ENCODE measurements at places on chromosomes 5 and 9. TPM values are rescaled to one million over a fixed set of nuclear protein-coding genes. Genes with fewer than 3 reads are reported as not detected.

CCDC171 gene
- polyA plus RNA-seq, result 0.18 TPM

IL4 gene
- polyA plus RNA-seq, result not detected

SLC46A2 gene
- not detected for polyA plus RNA-seq

EIF4E1B gene
- not detected for polyA plus RNA-seq

PHYHD1 gene
- 1.0 TPM for polyA plus RNA-seq

SUSD3 gene
- polyA plus RNA-seq, result 96.3 TPM

DMRTA1 gene
- not detected for polyA plus RNA-seq

CCDC192 gene
- polyA plus RNA-seq, result not detected

SAPCD2 gene
- polyA plus RNA-seq, result 0.38 TPM

TXNDC8 gene
- not detected for polyA plus RNA-seq

PKD2L2 gene
- 0.46 TPM for polyA plus RNA-seq

LHX3 gene
- polyA plus RNA-seq, result not detected

DMRT1 gene
- polyA plus RNA-seq, result not detected

HDHD3 gene
- 48.0 TPM for polyA plus RNA-seq

ZNG1C gene
- polyA plus RNA-seq, result 41.2 TPM

SYK gene
- 314 TPM for polyA plus RNA-seq

NEUROG1 gene
- not detected for polyA plus RNA-seq

GPR150 gene
- polyA plus RNA-seq, result 0.66 TPM

GPR151 gene
- not detected for polyA plus RNA-seq

LPAR1 gene
- polyA plus RNA-seq, result not detected

PCDHA3 gene
- polyA plus RNA-seq, result not detected

CTXN3 gene
- polyA plus RNA-seq, result not detected

IRX2 gene
- not detected for polyA plus RNA-seq

NKD2 gene
- polyA plus RNA-seq, result not detected

IFNA2 gene
- not detected for polyA plus RNA-seq

RNF208 gene
- polyA plus RNA-seq, result not detected

PCDHGA10 gene
- polyA plus RNA-seq, result 0.15 TPM

DMGDH gene
- polyA plus RNA-seq, result 0.70 TPM

CA9 gene
- polyA plus RNA-seq, result not detected

Data from IgD-negative memory B cell (primary cell).